ENCODE measurements at places on chromosomes 2 and 18.

DNA sequence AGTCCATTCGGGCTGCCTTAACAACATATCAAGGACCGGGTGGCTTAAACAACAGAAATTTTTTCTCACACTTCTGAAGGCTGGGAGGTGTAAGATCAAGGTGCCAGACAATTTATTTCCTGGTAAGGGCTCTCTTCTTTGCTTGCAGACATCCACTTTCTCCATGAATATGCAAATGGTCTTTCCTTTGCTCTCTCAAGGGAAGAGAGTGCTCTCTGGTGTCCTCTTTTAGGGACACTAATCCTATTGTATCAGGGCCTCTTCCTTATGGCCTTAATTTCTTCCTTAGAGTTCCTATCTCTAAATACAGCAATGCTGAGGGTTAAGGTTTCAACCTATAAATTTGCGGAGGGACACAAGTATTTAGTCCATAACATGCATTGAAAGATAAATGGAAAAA is 770.8 kb downstream of the DSC3 start:
- DNase-seq = no peak

GRCh38 chr2:145860083-145860482 is 1340.2 kb upstream of the ZEB2 start:
- DNase-seq = no peak

GRCh38 chr2:212299943-212300342 is 238.7 kb downstream of the ERBB4 start:
- DNase-seq = no peak

DNA sequence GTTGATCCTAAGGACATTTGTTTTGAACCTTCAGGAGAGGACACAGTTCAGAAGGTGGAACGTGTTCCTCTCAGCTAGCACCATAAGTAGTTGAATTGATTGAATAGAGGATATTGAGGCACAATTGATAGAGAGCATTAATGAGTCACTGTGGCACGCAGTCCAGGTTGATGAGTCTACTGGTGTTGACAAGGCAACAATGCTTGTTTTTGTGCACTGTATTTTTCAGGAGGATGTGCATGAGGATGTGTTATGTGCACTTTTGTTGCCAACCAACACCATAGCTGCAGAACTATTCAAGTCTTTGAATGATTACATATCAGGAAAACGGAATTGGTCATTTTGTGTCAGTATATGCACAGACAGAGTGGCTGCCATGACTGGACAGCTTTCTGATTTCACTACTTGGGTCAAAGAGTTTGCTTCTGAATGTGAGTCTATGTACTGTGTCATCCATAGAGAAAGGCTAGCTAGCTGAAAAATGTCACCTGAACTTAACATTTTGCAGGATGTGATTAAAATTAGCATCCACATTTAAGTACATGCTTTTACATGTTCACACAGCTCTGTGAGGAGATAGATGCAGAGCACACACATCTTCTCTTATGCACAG is 140.1 kb upstream of the B3GNT2 start:
- DNase-seq = no peak

- DNase-seq = no peak
Observed at GRCh38 chr2:239858179-239858578, 167.0 kb downstream of the NDUFA10 start.

DNA sequence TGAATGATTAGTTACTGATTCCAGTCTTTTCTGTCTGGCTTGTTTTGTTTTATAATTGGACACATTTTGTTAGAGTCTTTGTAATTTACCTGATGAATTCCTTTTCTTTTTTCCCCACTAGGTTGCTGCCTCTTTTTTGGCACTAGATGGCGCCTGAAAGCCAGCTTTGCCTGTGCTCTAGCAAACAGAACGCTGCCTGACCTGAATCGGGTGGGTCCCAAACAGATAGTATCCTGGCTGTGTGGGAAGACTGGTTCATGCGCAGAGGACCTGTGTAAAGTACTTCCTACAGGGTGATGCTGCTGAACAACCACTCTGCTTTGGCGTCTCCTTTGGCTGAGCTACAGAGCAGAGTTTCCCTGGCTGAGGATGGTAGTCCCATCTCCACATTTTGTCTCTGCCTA is 288.2 kb downstream of the IKZF2 start:
- no peak for DNase-seq

DNA sequence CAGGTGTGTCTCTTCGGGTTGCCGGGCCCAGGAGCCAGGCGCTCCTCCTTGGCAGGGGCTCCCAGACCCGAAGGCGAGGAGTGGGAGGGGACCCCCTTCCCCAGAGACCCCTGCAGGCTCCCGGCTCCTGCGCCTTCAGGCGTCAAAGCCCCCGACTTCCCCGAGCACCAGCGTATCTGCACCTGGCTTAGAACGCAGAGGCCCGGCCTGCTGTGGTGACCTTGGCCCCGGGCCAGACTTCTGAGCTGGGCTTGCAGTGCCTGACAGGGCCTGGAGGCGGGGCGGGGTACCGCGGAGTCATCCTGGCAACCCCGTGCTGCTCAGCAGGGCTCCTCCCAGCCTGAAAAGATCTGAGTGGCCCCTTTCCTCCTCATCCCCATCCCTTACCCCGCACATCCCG is 27.0 kb downstream of the SKA1 start:
- no peak for DNase-seq

GRCh38 chr2:227322530-227323205 is 2.4 kb upstream of the MFF start:
- DNase-seq = no peak

DNA sequence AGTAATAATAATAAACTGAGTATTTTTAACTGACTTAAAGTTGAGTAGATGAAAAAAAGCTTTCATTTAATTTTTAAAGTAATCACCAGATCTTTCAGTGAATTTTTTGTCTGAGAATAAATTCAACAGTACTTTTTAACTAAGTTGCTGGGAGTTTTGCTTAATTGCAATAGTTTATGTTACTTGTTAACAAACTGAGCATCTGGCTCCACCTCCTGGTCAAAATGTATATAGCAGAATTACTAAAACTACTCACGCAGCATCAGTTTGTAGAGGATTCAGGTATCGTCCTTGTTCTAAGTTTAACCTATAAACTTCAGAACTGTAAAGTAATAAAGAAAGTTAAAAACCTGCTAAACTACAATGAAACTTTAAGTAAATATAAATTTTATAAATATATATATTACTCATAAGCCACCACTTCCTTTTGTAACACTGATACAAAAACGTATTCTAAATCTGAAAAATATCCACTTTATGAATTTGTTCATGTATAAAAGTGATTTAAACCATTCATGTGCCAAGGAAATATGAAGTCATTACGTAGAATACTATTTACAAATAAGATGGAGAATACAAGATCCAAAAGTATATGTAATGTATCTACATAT is 21.3 kb downstream of the NOL10 start:
- DNase-seq = peak; percentile 53

- DNase-seq = no peak
Observed at GRCh38 chr2:138522556-138522955, 21.0 kb downstream of the SPOPL start.

DNA sequence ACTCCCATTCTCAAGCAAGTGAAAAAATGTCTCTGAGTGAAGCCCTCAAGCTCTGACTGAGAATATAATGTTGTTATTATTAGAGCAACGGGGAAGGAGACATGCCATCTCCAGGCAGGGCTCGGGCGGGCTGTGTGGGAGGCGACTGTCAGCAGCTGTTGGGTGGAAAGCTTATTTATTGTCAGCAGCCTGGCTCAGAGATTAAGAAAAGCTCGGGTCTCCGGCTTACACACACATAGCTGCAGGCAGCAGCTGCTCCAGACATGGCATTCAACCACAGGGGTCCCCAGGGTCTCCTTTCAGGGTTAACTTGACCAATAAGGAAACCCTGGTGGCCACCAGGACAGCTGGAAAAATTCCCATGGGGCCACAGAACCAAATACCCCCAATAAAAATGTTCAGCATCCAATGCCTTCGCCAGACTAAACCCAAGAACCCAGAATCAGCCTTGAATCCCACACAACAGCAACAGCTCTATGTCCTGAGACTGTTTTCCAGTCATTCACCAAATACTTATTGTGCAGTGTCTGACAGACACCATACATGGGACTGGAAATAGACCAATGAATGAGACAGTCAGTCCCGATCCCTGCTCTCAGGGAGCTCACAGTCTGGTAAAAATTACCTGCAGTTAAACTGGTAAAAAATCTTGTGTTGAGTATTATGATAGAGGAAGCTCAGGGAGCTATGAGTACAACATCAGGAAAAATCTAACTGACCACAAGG is 70.5 kb upstream of the RTN4 start:
- no peak for DNase-seq

GRCh38 chr2:240480834-240481623 is 45.6 kb downstream of the GPC1 start:
- no peak for DNase-seq

GRCh38 chr2:165666605-165667004 is 127.4 kb downstream of the GALNT3 start:
- no peak for DNase-seq

DNA sequence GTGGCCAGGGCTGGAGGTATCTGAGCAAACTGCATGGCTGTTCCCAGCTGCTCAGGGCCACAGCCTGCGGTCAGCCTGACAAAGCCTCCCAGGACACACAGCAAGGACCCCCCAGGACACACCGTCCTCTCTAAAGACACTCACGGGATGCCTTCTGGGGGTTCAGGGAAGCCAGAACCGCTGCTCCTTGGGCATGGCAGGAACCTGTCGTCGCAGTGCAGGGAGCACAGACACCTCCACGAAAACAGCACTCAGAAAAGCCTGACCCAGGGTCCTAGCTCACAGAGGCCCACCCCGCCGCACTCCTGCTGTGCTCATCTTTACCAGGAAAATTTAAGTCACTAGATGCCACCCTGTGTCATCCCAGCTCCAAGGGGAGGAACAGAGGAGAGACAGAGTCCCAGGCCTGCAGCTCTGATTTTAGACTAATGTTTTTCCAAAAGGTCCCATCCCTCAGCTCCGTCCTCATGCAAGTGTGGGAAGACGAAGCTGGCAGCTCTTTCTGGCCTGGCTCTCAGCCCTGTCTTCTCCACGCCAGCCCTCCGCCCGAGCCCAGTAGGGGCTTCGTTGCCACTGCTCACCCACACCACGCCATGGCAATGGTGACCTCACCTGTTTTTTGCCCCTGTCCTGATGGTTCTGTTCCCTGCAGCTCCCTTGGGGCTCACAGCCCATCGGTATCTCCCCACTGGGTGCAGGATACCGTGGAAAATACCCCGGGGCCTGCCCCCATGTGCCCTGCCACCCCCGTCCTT is 23.9 kb upstream of the SLC66A3 start:
- no peak for DNase-seq

DNA sequence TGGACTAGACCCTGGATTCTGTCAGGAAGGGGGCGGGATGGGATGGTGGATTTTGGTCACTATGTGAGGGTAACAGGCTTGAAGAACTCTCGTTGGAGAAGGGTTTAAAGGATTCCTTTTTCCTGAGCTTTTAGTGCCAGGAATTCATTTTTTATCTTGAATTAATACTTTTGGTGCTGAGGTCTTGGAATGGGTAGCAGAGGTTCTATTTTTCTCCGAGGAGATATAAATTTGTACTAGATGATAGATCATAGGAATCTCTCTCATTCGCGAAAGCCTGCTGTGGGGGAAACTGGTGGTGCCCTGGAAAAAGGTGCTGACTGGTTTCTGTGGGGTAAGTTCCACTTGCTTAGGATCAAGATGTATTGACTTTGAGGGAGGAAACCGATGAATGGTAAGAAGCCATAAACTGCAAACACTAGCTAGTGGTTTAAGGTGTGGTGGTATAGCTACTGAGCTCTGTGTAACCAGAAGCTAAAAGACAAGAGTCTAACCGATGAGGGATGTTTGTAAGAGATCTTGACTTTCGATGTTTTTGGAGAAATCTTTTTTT is 706 bp downstream of the AGPS start:
- peak; percentile 16 for DNase-seq

- DNase-seq = no peak
Observed at GRCh38 chr2:106233350-106233706, 39.2 kb upstream of the UXS1 start.

DNA sequence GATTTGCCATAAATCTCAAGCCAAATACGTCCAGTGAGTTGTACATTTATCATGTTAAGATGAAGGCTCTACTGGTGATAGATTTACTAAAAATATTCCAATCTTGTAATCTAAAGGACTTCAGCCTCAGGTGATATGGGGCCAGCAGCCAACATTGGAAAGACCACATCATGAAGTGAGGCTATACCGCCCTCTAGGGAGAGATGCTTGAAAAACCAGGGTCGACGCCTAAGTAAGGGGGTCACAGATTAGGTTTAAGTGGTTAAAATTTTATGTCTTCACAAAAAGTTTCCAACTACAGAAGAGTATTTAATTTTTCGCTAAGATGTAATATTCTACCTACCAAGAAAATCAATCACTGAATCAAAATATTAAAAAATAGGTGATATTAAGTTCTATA is 33.3 kb downstream of the DOCK10 start:
- no peak for DNase-seq

DNA sequence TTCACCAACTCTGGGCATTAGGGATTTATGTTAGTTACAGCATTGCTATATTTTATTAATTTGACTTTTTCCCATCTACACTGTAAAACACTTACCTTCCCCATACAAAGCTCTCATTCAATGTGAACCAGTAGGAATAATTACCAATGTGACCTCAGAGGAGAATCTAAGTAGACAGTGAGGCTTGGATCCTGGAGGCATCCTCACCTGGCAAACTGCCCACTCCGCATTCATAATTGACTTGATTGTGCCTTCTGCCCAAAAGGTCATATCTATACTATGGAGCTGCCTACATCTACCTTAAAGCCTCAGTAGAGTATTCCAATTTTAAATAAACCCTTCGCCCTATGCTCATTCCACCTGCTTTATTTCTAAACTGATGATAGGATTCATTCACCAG is 45.4 kb upstream of the SCN1A start:
- DNase-seq = no peak

GRCh38 chr2:236974148-236974547 is 111.5 kb upstream of the COPS8 start:
- no peak for DNase-seq
